ENCODE measurements at places on chromosomes 2 and 18.
A peak's percentile ranks its signal among the peaks of the same experiment; 100 is the strongest.

DNA sequence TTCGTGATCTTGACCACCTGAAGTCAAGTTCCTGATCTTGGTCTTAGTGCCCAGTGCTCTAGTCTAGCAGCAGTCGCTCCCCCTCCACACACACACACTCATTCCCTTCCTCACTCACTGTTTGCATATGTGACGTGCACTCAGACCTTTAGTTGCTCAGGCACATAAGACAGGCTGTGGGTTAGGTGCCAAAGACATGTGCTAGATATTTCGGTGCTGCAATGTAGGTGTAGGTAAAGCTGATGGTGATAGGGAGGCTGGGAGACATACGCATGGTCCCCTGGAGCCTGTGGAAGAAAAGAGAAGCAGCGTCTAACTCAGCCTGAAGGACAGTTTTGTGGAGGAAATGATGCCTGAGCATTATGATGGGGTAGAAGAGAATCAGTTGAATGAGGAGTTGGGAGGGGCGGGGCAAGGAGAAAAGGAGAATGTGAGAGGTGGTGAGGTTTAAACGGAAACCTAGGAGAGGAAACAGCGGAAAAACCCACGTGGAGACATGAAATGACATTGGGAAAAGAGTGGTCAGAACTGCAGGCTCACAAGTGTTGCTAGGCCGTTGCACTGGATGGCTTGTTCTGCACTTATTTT, 3.8 kb downstream of the TTC39C start:
- peak; percentile 13 for DNase-seq

- no peak for DNase-seq
Observed at GRCh38 chr2:161010503-161011015, 149.7 kb upstream of the TANK start.

DNA sequence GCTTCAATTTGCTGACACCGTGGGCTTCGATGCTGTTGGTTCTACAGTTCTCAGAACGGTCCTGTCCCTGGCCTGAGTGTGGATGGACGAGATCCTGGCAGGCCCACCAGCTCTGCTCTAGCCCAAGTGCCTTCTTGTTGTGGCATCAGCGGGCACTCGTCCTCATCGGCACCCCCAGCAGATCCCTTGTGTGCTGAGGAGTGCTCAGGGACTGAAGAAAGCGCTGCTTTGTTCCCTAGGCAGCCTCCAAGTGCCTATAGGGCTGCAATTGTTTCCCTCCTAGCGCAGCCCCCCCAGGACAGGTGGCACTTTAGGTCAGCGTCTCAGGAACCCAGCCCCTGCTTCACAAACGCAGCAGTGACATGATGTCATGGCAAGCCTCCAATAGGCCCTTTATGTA, 217.7 kb downstream of the AGAP1 start:
- no peak for DNase-seq

GRCh38 chr18:64082513-64082912, 66.4 kb downstream of the LINC00305 start:
- no peak for DNase-seq

DNA sequence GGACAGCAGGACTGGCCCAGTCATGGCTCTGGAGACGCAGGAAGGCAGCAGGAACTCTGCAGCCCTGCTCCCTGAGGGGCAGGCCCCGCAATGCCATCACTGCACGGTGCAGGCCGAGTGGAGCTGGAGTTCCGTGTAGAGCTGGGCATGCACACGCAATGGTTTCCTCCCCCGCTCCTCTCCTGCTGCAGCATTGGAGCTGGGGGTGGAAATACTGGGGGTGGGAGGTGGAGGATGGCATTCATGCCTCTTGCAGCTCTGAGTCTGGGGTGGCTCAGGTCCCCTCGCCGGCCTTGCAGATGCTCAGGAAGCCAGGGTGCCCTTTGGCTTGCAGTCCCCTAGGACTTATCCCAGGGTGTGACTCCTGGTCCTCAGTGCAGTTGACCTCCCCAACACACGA, 78.3 kb upstream of the ASB18 start:
- no peak for DNase-seq

DNA sequence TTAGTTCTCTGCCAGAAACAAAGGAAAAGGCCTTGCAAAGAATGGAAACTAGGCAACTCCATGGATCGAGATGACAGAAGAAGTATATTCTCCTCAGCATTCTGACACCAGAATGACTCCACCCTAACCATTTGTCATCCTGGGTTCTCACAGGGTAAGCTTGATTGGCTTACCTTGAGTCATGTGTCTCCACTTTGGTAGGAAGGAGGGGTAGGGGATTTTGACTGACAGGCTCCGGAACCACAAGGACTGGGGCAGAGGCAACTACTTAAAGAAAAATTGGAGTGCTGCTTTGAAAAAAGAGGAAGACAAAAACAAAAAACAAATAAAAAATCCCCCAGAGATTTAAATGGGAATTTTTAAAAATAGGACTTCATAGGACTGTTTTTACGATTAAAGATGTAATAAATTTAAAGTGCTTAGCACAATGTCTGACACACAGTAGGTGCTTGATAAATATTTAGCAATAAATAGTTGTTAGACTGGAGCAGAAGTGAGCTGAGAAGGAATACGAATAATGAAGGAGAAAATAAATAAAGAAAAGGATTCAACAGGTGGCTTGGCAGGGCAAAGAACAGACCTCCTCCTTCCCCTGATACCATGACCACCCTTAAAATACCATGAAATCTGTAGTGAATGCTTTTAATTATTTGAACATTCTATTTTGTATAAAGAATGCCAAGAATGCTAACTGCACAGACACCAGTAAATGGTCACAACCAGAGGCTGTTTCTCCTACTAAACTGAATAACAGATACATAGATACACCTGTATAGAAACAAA, 230.2 kb downstream of the CDCA7 start:
- DNase-seq, result no peak

DNA sequence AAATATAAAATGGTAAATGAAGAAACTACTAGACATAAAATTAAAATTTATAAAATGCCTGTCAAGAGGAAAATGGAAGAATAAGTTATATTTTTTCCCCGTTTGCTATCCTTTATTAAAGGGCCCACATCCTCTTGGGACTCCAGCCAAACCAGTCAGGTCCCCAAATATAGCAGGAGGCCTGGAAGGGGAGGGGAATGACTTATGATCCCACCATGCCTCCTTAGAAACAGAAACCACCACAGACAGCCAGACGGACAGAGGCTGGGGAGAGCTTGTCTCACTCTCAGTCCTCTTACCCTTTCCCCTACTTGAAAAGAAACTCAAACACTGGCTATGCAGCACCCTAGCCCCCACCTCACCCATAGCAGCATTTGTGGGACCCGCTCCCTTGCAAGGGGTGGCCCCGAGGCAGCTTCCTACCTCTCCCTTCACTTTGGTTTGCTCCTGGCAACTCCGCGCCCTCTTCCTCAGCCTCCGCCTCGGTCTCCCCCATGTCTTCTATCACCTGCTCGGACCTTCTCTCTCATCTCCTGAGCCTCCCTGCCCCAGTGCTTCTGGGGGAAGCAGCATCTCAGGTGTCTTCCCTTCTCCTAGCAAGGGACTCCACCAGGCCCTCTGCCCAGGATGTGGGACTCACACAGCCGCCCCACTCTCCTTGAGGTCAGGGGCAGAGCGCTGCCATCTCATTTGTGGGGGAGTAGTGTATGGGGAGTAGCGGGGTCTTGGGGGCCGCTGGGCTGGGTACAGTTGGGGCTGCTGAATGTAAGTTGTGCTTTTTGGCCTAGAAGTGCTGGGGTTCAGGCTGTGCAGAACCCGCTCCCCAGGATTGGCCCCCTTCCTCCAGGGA, 37.4 kb upstream of the ANKRD62 start:
- DNase-seq, result no peak

GRCh38 chr2:46334389-46335271, 37.4 kb downstream of the EPAS1 start:
- DNase-seq, result no peak
